ENCODE measurements at places on chromosomes 3 and 15.
A peak's percentile ranks its signal among the peaks of the same experiment; 100 is the strongest.

GRCh38 chr3:111047042-111047441 lies 24.6 kb upstream of the NECTIN3 start:
- H3K36me3 ChIP-seq, result no peaks in the 10 kb centered on the region
- no peaks in the 10 kb centered on the region for H3K4me1 ChIP-seq
- no peak for DNase-seq
- H3K4me3 ChIP-seq, result no peak overlapping the region
- H3K27ac ChIP-seq, result no peak overlapping the region
- no peaks in the 10 kb centered on the region for H3K27me3 ChIP-seq

GRCh38 chr3:65146179-65146578 lies 458.4 kb upstream of the ADAMTS9 start:
- H3K36me3 ChIP-seq, result no peaks in the 10 kb centered on the region
- no peaks in the 10 kb centered on the region for H3K4me1 ChIP-seq
- no peak overlapping the region for H3K4me3 ChIP-seq
- no peak overlapping the region for H3K27ac ChIP-seq
- H3K27me3 ChIP-seq, result no peaks in the 10 kb centered on the region

GRCh38 chr15:59115047-59115446 lies 10.1 kb downstream of the CCNB2 start:
- no peak overlapping the region for H3K27ac ChIP-seq
- no peaks in the 10 kb centered on the region for H3K4me1 ChIP-seq
- no peaks in the 10 kb centered on the region for H3K36me3 ChIP-seq
- no peak for DNase-seq

GRCh38 chr15:44536302-44536961 lies 515 bp upstream of the EIF3J start:
- peak; percentile 99 for DNase-seq
- peak overlapping the region; percentile 91 for H3K4me3 ChIP-seq
- H3K27ac ChIP-seq, result peak overlapping the region; percentile 99
- H3K27me3 ChIP-seq, result no peaks in the 10 kb centered on the region

GRCh38 chr3:3302964-3303363 lies 123.5 kb upstream of the CRBN start:
- no peak for DNase-seq
- H3K4me1 ChIP-seq, result no peaks in the 10 kb centered on the region
- no peaks in the 10 kb centered on the region for H3K27me3 ChIP-seq
- H3K36me3 ChIP-seq, result no peaks in the 10 kb centered on the region
- no peak overlapping the region for H3K4me3 ChIP-seq

Measured in esophagus muscularis mucosa (tissue), 4 donors.